ENCODE measurements at places on chromosomes 6 and 20.

- DNase-seq: no peak
Measured at GRCh38 chr20:54263116-54263690, 55.3 kb downstream of the PFDN4 start.

- no peak for DNase-seq
Measured at GRCh38 chr6:169183233-169183632, 70.4 kb downstream of the THBS2 start.

DNA sequence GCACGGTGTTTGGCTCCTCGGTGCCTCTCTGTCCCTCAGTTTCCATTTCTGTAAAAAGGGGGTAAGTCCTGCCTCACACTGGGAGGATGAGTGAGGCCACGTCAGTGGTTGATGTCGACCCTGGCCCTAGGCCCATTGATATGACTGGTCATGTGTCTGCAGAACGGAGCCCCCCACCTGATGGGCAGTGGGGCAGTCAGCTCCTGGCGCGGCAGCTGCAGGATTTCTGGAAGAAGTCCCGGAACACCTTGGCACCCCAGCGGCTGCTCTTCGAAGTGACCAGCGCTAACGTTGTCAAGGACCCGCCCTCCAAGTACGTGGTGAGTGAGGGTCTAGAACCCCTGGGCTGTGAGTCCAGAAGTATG lies 1.2 kb downstream of the SNX21 start:
- no peak for DNase-seq

- DNase-seq: no peak
Measured at GRCh38 chr20:34528921-34529297, 12.7 kb downstream of the DYNLRB1 start.

DNA sequence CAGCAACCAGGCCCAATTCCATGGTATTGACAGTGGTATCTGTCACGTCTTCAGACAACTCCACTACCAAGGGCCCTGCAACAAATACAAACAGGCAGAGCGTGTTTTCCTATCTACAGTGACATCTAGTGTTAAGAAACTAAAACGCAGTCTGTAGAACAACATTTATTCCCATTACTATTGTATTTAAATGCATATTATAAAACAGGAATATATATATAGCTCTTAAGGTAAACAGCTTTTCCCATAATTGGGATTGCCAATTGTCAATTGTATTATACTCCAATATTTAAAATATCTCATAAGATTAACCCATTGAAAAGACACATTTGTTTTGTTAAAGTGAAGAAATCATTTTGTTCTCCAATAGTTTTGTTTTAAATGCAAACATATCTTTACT lies 97.2 kb downstream of the KIF16B start:
- DNase-seq: peak; percentile 50

Data from HAP-1 (cell line).